Activated CD8-positive, alpha-beta memory T cell treated with anti-CD3 and anti-CD28 coated beads for 4 hours (primary cell): ENCODE measurements at places on chromosomes 2 and 18.

GRCh38 chr2:218021536-218022071 is 18.8 kb upstream of the TNS1 start:
- no peak for DNase-seq

DNA sequence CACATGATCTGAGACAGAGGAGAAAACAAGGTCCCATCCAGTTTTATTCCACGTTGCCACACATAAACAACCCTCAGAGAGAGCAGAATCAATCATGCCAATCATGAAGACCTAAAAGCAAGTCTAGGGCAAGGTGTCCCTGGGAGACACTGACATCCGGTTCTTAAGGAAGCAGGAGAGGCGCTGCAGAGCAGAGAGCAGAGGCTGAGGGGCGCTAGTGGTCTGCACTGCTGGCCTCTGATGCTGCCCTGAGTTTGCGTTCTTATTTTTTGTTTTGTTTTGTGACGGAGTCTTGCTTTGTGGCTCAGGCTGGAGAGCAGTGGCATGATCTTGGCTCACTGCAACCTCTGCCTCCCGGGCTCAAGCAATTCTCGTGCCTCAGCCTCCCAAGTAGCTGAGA is 83.3 kb downstream of the SMIM21 start:
- no peak for DNase-seq

DNA sequence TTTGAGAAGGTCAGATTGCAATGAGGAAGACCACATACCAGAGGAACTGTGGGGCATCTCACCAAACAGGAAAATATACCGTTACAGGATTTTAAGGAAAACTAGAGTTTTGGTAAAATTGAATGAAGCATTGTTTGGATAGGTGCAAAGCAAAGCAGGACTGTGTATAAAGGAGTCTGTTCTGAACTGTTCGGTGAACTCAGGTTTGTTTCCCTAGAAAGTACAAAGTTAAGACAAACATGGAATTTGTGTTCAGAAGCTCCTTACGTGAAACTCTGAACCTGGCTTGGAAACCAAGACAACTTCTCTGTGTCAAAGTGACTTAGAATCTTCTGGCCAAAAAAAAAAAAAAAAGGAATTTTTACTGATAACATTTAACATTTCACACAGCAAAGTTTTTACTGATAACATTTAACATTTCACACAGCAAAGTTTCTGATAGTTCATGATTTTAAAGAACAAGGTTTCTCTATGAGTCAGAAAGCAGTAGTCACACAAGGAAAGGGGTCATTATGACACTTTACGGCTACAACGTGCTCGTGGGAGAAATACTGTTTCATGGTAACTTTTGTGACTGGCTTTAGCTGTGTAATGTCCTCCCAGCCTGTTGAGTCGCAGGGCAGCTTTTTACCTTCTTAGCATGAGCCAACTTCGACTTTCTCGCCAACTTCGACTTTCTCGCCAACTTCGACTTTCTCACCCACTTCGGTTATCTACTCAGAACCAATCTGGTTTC is 21.2 kb upstream of the TET3 start:
- DNase-seq, result no peak

DNA sequence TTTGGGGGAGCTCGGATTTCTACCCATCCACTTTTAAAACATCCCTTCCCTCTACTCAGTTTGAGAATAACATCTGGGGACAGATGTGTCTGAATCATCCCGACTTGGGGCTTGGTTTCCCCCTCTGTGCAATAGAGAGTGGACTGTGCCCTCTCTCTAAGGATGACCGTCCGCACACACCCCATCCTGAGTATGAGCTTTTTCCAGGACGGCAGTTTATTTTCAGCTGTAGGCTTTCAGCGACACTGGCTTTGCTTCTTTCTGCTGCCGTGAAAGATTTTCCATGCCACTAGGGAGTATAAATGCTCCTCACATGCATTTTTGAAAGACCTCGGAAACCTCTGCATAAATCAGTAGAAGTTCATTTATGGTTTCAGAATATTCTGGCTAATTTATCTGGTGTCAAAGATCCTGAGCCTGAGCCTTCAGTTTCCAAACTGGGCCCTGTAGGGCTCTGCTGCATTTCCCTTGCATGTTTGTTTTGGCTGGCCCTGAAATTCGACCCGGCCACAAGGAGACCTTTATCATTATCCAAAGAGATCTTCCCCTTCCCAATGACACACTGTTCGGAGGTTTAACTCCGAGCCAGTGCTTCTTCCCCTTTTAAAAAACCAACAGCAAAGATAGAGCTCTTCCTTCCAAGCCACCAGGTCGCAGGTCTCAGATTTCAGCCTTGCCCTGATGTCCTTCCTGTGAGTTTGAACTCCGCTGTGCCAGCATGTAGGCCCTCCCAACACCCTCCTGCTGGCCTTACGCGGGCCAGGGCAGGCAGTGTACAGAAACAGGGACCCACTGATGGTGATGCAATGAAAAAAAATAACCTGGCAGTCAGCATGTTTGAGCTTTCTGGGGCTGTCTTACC is 53.3 kb downstream of the FECH start:
- DNase-seq, result no peak

- DNase-seq, result no peak
These were observed 242.4 kb downstream of the KLHL29 start for GRCh38 chr2:23627236-23628009.

- DNase-seq, result no peak
These were observed 3.7 kb upstream of the ACKR3 start for GRCh38 chr2:236565879-236566402.

GRCh38 chr2:144458541-144458940 is 61.4 kb downstream of the ZEB2 start:
- DNase-seq, result no peak

GRCh38 chr18:8496186-8496585 is 113.1 kb upstream of the RAB12 start:
- no peak for DNase-seq

DNA sequence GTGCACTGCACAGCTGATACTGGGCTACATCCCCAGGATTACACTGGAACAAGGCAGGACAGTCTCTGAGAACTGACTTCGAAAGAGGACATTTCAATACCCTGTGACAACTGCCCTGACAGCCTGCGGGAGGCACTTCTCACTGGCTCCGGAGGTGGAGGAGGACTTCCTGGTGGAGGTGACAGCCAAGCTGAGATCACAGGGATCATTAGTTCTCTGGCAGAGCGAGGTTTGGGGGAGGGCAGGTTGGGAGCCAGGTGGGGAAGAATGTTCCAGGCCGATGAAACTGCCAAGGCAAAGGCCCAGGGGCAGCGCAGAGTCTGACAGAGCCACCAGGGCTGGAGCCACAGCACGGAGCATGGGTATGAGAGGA is 28.0 kb upstream of the NPAS2 start:
- DNase-seq, result no peak

- no peak for DNase-seq
These were observed 83.3 kb upstream of the SLC66A3 start for GRCh38 chr2:11071939-11072338.
